Transverse colon (tissue), 4 donors: ENCODE measurements at places on chromosomes 2 and 18. TPM values are rescaled to one million over a fixed set of nuclear protein-coding genes. Genes with fewer than 3 reads are reported as not detected.

The MSTN gene
- total RNA-seq, result 0.16 TPM

The TMEM185B gene
- total RNA-seq, result 23.2 TPM

The TMEFF2 gene
- total RNA-seq, result not detected

The SRD5A2 gene
- total RNA-seq, result not detected

The SCN3A gene
- 0.60 TPM for total RNA-seq

The IL37 gene
- not detected for total RNA-seq

The SH3RF3 gene
- total RNA-seq, result 1.9 TPM

The RNF125 gene
- 7.9 TPM for total RNA-seq

The ITPRIPL1 gene
- total RNA-seq, result 0.95 TPM

DNA sequence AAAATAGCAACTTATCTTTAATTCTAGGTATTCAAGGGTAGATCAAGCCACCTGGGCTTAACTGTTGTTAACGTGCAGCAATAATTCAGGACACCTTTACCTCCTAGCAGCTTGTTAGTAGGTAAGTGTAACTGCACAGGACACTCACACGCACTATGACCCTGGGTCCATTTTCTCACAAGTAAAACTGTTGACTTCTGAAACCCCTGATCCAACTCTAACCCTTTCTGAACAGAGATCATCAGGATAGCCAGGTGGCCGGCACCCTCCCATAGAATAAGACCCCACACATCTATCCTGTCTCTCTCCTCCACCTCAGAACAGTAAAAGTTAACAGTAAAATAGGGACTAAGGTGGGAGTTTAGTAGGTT is 610 bp downstream of the SPC25 start:
- no peaks in the 10 kb centered on the region for H3K36me3 ChIP-seq
- H3K27ac ChIP-seq, result no peak overlapping the region
- H3K4me3 ChIP-seq, result no peak overlapping the region
- DNase-seq, result no peak

- no peak within 1 kb of the TSS for H3K27ac ChIP-seq
- no peaks in the 10 kb centered on the region for H3K27me3 ChIP-seq
- H3K4me3 ChIP-seq, result no peak within 1 kb of the TSS
- no peak for DNase-seq
Observed at GRCh38 chr2:169509298-169509885, at the start of gene KLHL41. Gene KLHL41, plus strand, starts transcription at chr2:169509702. Its CDS starts 77 bp downstream, at chr2:169509779.

DNA sequence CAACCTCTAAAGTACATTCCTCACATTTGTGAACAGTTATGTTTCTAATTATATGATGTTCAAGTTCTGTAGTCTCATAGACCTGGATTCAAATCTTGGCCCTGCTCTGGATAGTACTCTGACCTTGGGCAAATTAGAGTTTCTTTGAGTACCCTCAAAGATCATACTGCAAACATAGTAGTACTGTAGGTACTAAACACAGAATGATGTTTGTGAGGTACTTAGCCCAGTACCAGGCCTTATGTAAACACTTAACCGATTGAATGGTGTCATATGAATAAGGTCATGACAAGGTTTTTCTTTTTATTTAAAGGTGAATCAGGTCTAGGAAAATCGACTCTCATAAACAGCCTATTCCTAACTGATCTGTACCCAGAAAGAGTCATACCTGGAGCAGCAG is 19.1 kb downstream of the SEPTIN2 start:
- no peak overlapping the region for H3K4me3 ChIP-seq
- H3K36me3 ChIP-seq, result no peaks in the 10 kb centered on the region
- no peaks in the 10 kb centered on the region for H3K27me3 ChIP-seq
- peaks cover 5% of the 10 kb centered on the region for H3K4me1 ChIP-seq

DNA sequence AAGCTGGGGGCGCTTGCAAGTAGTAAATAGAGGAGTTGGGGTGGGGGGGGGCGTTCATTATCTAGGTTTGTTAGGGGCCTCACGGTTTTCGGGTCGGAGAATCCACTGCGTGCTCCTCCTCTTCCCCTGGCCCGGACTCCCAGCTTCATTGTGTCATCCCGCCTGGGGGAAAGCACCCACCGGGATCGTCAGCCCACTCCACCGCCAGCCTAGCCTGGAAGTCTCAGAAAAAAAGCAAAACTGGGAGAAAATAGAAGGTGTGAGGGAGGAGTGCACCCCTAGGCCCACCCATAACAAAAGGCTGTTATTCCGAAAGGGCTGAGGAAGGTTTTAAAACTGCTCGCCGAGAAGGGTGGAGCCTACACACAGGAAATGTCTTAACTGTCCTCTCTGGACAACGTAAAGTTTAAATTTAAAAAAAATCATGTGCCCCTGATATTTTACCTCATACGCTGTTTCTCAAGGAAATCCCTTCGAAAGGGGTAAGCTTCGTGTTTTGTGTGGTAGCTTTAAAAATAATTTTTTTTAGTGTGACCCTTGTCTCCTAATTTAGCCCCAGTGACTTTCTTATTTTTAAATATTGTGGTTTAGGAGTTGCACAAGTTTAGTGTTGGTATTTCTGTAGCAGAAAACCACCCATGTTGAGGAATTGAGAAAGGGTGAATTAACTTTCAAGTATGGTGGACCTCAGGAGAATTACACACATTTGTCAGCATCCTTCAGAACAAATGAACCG is 104.2 kb downstream of the SPTBN1 start:
- peaks cover 25% of the 10 kb centered on the region for H3K4me1 ChIP-seq
- peak; percentile 69 for DNase-seq
- H3K27ac ChIP-seq, result peak overlapping the region; percentile 91
- H3K27me3 ChIP-seq, result no peaks in the 10 kb centered on the region

GRCh38 chr2:88815697-88816096 is 124.2 kb downstream of the RPIA start:
- no peaks in the 10 kb centered on the region for H3K4me1 ChIP-seq
- no peak overlapping the region for H3K4me3 ChIP-seq
- no peak for DNase-seq
- H3K36me3 ChIP-seq, result no peaks in the 10 kb centered on the region

DNA sequence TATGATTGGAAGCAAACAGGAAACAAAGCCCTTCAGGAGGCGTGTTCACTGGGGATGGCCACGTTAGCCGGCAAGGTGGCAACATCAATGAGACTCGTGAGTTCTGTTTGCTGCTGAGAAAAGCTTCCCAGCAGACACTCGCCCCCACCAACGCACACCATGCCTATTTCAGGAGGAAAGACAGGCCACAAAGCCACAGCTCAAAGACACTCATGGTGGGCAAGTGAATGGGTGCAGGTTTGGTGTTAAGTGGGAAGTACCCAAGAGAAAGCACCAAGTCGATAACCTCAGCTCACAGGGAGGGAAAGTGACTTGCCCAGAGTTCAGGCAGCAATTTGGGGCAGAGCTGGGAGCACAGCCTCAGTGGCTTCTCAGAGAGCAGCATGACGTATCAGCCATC is 10.5 kb upstream of the MTERF4 start:
- no peaks in the 10 kb centered on the region for H3K27me3 ChIP-seq
- no peak overlapping the region for H3K4me3 ChIP-seq
- no peak overlapping the region for H3K27ac ChIP-seq
- no peak for DNase-seq
- no peaks in the 10 kb centered on the region for H3K4me1 ChIP-seq

GRCh38 chr2:47029737-47030524 is 114.3 kb upstream of the MCFD2 start:
- H3K27ac ChIP-seq, result peak overlapping the region; percentile 92
- DNase-seq, result no peak
- H3K4me1 ChIP-seq, result peaks cover 57% of the 10 kb centered on the region
- H3K4me3 ChIP-seq, result no peak overlapping the region
- no peaks in the 10 kb centered on the region for H3K36me3 ChIP-seq
- no peaks in the 10 kb centered on the region for H3K27me3 ChIP-seq

DNA sequence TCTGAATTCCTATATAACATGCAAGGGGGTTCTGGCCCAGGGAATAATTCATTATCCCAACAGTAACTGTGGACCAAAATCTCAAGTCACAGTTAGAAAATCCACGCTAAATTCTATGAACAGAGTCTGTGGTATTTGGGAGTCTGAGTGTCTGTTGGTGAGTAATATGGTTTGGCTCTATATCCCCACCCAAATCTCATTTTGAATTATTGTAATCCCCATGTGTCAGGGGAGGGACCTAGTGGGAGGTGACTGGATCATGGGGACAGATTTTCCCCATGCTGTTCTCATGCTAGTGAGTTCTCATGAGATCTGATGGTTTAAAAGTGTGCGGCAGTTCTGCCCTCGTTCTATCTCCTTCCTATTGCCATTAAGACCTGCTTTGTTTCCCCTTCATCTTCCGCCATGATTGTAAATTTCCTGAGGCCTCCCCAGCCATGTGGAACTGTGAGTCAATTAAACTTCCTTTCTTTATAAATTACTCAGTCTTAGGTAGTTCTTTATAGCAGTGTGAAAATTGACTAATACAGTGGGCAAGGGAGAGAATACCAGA is 68.3 kb downstream of the NBAS start:
- H3K27me3 ChIP-seq, result no peaks in the 10 kb centered on the region
- DNase-seq, result no peak
- H3K4me3 ChIP-seq, result no peak overlapping the region
- H3K4me1 ChIP-seq, result no peaks in the 10 kb centered on the region
- H3K36me3 ChIP-seq, result no peaks in the 10 kb centered on the region

- no peak overlapping the region for H3K4me3 ChIP-seq
- no peak for DNase-seq
- H3K36me3 ChIP-seq, result no peaks in the 10 kb centered on the region
- H3K27ac ChIP-seq, result no peak overlapping the region
- H3K4me1 ChIP-seq, result no peaks in the 10 kb centered on the region
Observed at GRCh38 chr18:29123706-29124530, 947.0 kb upstream of the CDH2 start.

- peaks cover 36% of the 10 kb centered on the region for H3K4me1 ChIP-seq
- H3K27me3 ChIP-seq, result no peaks in the 10 kb centered on the region
- DNase-seq, result no peak
- H3K36me3 ChIP-seq, result peaks cover 5% of the 10 kb centered on the region
- no peak overlapping the region for H3K4me3 ChIP-seq
Observed at GRCh38 chr2:201021914-201022313, 49.6 kb downstream of the HYCC2 start.

- H3K27ac ChIP-seq, result no peak overlapping the region
- H3K4me3 ChIP-seq, result no peak overlapping the region
- no peaks in the 10 kb centered on the region for H3K36me3 ChIP-seq
Observed at GRCh38 chr2:7206111-7206810, 289.0 kb downstream of the RNF144A start.

DNA sequence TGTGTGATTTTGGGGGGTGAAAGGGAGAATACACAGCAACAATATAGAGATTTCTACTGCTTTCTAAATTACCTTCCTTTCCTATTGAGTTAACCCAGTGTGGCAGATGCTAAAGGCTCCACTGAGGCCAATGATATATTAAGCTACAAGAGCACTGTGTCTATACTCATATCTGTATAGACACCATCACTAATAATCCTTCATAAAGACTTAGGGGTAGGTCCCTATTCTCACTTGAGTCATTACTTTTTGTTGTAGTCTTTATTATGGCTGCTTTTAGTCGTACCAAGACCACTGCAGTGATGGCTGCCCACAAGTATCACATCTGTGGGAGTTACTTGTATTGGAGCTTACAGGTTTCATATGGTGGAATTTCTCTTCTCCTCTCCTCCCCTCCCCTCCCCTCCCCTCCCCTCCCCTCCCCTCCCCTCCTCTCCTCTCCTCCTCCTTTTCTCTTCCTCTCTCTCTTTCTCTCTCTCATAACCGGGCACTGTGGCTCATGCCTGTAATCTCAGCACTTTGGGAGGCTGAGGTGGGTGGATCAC is 637.6 kb downstream of the ADCYAP1 start:
- H3K27me3 ChIP-seq, result no peaks in the 10 kb centered on the region
- no peak overlapping the region for H3K27ac ChIP-seq
- H3K36me3 ChIP-seq, result no peaks in the 10 kb centered on the region
- no peak for DNase-seq
- no peak overlapping the region for H3K4me3 ChIP-seq
- no peaks in the 10 kb centered on the region for H3K4me1 ChIP-seq

DNA sequence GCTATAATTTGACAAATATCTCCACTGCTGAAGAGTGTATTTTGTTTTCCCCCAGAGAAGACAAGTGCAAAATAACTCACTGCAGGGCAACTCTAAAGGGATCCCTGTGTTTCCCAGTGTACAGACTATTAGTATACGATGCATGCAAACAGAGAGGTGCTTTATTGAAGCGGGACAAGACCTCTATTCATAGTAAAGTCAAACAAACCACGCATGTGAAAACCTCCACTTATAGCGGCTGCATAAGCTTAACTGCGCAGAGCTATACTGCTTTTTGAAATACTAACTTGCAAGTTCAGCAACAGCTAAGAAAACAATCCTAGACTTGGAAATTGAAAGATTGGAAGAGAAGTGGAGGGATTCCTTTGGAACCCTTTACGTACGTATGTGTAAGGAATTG is 15.6 kb downstream of the RNF144A start:
- no peak overlapping the region for H3K27ac ChIP-seq
- no peaks in the 10 kb centered on the region for H3K27me3 ChIP-seq
- no peak for DNase-seq

GRCh38 chr2:40102447-40102846 is 323.4 kb upstream of the THUMPD2 start:
- H3K27ac ChIP-seq, result no peak overlapping the region
- H3K27me3 ChIP-seq, result no peaks in the 10 kb centered on the region
- H3K36me3 ChIP-seq, result no peaks in the 10 kb centered on the region
- DNase-seq, result no peak
- H3K4me1 ChIP-seq, result peaks cover 7% of the 10 kb centered on the region
- no peak overlapping the region for H3K4me3 ChIP-seq

DNA sequence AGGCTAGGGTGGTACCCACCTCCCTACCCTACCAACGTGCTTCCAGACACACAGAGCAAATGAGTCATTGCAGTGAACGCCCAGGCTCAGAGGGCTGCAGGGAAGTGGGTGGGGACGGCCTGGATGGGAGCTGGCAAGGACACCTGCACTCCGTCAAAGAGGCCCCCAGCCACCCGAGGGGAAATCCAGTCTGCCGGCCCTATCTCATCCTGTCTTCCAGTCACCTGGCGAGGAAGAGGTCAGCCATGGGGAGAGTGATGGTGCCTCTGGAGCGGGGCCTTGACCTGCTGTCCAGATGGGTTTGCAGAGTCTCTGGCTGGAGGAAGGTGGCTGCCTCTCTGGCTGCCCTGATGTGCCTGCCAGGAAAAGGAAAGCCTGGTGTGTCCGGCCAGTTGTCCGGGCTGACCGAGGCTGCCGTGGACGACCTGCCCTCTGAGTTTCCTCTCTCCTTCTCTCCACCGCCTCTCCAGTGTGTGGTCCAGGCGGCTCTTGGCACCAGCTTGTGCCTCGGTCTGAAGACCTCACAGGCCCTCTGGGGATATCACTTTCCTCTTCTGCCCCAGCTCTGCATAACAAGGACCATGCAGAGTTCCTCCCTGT is 209.7 kb upstream of the COPS8 start:
- no peaks in the 10 kb centered on the region for H3K27me3 ChIP-seq
- H3K4me1 ChIP-seq, result no peaks in the 10 kb centered on the region
- H3K27ac ChIP-seq, result no peak overlapping the region
- no peaks in the 10 kb centered on the region for H3K36me3 ChIP-seq

GRCh38 chr18:48003426-48004349 is 73.2 kb upstream of the SMAD2 start:
- no peaks in the 10 kb centered on the region for H3K27me3 ChIP-seq
- no peaks in the 10 kb centered on the region for H3K36me3 ChIP-seq
- peak; percentile 66 for DNase-seq
- H3K4me1 ChIP-seq, result peaks cover 19% of the 10 kb centered on the region

- peak overlapping the region; percentile 26 for H3K27ac ChIP-seq
- peaks cover 3% of the 10 kb centered on the region for H3K4me1 ChIP-seq
- no peak overlapping the region for H3K4me3 ChIP-seq
- DNase-seq, result no peak
- no peaks in the 10 kb centered on the region for H3K27me3 ChIP-seq
Observed at GRCh38 chr2:101844055-101844635, 146.6 kb downstream of the MAP4K4 start.

- no peaks in the 10 kb centered on the region for H3K4me1 ChIP-seq
- no peaks in the 10 kb centered on the region for H3K27me3 ChIP-seq
- no peaks in the 10 kb centered on the region for H3K36me3 ChIP-seq
- no peak overlapping the region for H3K27ac ChIP-seq
- no peak overlapping the region for H3K4me3 ChIP-seq
- no peak for DNase-seq
Observed at GRCh38 chr2:150137338-150138069, 350.0 kb downstream of the RND3 start.
